Stimulated activated CD8-positive, alpha-beta memory T cell treated with anti-CD3 and anti-CD28 coated beads, Interleukin-15, amount 100 ng/mL, for 4 hours (primary cell): ENCODE measurements at places on chromosomes 7 and 10.

DNA sequence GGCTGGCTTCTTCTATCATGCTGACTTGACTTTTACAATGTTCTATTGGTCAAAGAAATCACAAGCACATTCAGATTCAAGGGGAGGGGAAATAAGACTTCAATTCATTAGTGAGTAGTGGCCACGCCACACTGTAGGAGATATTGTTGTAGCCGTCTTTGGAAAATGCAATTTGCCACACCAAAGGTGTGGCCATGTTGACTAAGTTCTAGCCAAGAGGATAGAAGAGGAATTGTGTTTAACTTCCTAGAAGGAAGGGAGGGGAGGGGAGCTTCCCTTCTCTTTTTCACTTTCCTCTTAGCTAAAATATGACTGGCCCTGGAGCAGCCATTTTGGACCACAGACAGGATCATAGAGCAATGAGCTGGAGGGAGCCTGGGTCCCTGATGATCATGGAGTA lies 3.4 kb upstream of the PRKAR2B start:
- no peak for DNase-seq

DNA sequence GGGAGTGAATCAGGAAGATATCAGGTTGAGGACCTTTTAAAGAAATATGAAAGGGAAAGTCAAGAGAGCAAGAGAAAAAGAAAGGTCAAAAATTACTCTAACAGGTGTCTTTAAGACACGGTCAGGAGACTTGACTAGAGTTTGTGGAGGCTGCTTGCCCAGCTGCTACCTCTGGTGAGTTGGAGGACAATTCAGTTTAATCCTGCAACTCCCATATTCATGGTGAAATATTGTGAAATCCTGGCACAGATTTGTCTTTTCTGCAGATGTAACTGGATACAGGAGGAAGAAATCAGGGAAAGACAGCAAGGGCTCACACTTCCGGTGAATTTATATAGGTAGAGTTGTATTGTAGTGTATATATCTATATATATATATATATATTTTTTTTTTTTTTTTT lies 93.5 kb downstream of the AKAP9 start:
- DNase-seq: no peak

GRCh38 chr7:96026611-96027010 lies 254.3 kb downstream of the DYNC1I1 start:
- DNase-seq: no peak

DNA sequence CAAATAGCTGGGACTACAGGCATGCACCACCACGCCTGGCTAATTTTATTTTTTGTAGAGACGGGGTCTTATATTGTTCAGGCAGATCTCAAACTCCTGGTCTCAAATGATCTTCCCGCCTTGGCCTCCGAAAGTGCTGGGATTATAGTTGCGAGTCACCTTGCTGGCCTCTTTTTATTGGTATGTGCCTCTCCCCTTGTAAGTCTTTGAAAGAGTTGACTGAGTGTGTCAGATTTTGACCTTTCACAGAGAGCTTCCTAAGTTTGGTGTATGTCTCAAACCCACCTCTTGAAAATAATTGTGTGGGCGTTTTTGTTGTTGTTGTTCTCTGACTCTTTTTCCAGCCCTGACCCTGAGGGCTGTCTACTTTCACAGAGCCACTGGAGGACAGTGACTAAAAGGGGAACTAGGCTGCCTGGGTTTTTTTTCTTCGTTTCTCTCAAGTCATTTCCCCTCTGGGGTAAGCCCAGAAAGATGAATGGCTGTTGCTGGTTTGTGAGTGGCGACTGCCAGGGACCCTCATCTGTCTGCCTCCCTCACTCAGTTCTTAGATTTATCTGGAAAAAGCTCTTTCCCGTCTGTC lies 262.8 kb downstream of the ZEB1 start:
- no peak for DNase-seq

- no peak for DNase-seq
These were observed 471.7 kb downstream of the GRM8 start for GRCh38 chr7:126780993-126781392.

GRCh38 chr10:3828404-3829155 lies 43.6 kb upstream of the KLF6 start:
- no peak for DNase-seq

GRCh38 chr10:78371136-78371535 lies 337.5 kb downstream of the RPS24 start:
- DNase-seq: no peak
